ENCODE measurements at places on chromosomes 16 and 17.
A peak's percentile ranks its signal among the peaks of the same experiment; 100 is the strongest.

DNA sequence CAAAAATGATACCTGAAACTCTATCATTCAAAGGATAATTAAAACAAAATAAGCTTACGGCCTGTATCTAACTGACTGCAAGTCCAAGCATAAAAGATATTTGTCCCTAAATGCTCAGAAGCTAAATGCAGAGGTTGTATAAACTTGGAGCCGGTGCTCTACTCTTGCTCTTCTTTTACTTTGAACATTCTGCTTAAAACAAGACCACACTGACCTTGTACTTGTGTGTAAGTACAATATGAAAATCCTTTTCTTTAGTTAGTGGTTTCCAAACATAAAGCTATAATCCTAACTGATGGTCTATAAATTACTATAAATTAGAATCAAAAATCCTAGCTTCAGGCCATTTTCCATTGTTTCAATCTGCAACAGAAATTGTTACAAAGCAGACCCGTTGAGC is 74.6 kb downstream of the SPAG9 start:
- no peak for DNase-seq

DNA sequence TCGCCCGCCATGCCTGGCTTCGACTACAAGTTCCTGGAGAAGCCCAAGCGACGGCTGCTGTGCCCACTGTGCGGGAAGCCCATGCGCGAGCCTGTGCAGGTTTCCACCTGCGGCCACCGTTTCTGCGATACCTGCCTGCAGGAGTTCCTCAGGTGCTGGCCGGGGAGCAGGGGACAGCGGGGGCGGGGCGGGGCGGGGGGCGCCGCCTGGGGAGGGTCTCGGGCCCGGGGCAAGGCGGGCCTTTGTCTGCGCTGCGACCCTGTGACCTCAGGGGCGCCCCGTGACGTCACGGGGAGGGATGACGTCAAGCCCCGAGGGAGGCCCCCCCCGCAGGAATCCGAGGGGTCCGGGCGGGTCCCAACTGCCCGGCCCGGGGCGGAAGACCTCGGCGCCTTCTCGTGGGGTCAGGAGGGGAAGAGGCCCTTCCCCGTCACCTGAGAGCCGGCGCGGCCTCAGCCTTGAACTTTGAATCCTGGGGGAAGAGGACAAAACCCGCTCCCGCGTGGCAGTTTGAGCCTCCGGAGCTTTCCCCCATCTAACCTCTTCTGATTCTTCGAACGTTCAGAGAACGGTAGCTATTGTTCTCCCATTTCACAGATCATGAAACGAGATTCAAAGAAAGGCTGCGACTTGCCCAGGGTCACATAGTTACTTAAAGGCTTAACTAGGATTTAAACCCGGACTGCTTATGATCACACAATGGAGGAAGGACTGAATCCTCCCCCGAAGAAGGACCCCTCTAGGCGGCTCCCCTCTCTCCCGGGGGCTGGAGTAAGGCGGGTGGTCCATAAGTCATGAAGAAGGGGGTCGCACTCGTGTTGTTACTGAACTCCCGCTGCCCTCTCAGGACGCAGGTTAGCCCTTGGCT is 527 bp downstream of the TRAF4 start:
- peak; percentile 63 for DNase-seq

DNA sequence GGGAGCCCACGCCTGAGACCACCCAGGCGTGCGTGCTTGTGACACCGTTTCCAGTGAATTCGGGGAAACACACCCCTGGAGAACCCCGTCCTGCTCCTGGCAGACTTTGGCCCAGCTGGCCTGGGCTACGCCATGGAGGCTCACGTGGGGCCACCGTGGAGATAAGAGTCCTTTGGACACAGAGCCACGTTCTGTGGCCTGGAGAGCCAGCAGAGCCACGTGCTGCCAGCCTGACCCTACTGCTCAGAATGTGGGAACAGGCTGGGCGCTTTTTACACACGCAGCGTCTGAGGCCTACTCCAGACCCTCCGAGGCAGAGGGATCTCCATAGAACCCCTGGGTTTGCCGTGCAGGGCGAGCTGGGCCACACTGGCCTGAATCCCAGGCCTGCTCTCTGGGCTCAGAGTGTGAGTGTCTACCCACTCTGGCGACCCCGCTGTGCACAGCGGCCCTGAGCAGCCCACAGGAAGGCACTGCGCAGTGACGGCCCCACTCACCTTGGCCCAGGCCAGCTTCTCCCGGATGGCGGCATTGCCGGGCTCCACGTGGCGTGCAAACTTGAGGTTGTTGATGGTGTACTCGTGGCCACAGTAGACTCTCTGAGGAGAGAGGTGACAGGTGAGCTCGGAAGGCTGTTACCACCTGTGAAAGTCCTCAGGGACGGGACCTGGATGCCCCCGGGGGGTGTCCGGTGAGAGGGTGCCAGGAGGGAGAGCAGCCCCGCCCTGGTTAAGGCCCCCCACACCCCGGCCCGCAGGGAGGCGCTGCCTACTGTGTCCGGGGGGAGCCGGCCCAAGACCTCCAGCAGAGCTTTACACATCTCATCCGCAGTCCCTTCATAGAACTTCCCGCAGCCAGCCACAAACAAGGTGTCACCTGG is 10.0 kb downstream of the HAGH start:
- DNase-seq, result no peak

DNA sequence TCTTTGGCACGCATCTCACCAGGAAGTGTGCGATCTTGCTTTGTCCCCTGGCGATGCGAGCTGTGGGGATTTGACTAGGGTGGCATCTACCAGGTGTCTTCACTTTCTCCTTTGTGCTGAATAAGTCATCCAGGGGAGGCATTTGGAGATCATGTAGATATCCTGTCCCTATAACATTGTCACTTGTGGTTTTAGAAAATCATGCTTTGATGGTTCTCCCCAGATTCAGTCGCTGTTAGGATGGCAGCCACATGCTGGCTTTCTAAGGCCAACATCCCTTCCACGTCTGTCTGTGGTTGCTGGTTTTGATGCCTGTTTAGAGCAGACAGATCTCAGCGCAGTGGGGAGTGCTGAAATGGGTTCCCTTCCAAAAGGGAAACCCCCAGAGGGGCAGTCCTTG is 2.5 kb downstream of the ADAD2 start:
- no peak for DNase-seq

DNA sequence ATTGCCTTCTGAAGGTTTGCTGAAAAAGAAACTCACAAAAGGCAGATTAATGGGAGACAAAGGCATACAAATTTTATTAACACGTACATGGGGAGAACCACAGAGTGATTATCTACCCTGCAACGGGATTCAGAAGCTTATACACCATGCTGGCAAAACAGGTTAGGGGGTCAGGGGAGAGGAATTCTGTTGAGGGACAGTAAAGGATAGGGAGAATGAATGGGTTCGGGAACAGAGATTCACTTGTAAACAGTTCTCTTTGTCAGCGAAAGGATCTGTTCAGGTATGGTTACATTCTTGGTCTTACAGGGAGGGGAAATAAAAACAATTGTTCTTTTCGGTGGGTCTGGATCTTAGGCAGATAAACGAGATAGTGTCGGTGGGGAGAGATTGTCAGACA is 54.3 kb upstream of the B4GALNT2 start:
- no peak for DNase-seq

- no peak for DNase-seq
These were observed 7.2 kb downstream of the KRT38 start for GRCh38 chr17:41433586-41433985.

DNA sequence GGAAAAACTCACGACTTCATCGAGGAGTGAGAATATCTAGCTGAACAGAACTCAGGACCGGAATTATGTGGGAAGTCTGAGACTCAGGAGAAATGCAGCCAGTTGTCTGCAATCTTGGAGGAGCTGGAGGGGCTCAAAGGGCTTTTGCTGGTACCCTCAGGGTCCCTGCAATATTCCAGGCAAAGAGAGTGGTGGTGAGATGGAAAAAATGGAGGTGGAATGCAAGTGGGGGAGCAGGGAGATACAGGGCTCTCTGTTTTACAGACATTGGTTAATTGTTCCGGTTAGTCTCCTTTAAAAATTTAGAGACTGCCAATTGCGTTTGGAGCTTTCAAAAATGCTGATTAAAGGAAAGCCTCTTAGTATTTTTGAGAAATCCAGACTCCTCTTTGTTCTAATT is 18.2 kb upstream of the HP start:
- DNase-seq, result no peak

- no peak for DNase-seq
These were observed 3.8 kb downstream of the CMIP start for GRCh38 chr16:81448154-81449131.

DNA sequence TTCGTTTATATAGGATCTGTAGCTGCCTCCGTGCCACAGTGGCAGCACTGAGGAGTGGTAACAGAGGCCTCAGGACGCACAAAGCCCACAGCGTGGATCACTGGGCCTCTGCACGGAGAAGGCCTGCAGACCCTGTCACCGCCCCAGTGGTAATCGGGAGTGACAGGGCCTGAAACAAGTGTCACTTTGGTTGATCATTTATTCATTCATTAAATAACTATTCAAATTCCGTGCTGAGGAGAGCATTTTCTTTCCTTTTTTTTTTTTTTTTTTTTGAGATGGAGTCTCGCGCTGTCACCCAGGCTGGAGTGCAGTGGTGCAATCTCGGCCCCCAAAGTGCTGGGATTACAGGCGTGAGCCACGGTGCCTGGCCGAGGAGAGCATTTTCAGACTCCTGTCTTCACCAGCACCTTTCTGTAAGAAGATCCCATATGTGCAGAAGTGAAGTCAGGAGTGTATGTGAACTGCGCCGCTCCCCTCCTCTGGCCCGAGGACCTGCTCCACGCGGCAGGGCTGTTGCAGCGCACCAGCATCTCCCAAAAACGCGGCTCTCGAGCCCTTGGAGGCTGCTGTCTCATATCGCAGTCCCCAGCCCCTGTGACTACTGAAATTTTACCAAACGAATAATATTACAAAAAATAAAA is 44.9 kb upstream of the TRAP1 start:
- DNase-seq, result no peak

DNA sequence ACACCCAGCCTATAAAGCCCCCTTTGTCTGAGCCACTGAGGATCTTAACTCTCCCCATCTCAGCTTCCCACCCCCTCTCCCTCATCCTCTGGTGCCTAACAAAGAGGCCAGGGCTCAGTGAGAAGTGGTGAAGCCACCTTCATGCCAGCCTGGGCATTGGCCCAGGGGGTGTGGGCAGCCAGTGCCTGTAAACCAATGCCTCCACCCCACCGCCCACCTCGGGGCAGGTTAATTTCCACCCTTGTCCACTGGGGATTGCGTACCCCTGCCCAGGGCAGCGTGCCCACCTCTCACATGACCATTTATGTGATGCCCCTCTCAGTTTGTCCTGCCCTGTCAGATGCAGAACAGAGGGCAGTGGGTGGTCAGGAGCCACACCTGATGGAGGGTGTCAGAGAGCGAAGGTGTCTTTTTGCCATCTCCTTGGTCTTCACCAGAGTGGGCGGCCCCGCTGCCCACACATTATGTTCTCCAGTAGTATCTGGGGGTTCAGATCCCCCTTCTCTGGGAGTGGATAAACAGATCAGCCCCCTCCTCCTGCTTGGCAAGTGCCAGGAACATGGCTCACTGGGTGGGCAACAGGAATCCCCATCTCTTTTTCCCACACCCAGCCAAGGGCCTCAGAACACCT is 10.1 kb upstream of the ARHGAP23 start:
- no peak for DNase-seq

- peak; percentile 66 for DNase-seq
These were observed 44.7 kb downstream of the IL21R start for GRCh38 chr16:27446721-27447120.

DNA sequence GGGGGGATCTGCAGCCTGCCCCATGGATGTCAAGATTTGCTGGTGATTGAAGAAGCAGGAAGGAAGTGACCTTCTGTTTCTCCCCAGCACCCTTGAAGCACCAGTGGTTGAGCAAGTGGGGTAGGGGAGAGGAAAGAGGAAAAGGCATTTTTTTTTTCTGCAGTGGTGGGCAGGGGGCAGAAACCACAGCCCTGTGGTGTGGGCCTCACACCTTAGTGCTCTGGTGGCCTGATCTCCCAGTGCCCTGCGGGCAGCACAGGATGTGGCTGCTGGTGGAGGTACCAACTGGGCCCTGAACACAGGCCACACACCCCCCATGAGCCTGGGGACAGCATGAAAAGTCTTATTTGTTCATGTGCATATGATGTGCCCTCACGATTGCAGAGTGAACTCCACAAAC is 7.1 kb downstream of the ITGAD start:
- no peak for DNase-seq

GRCh38 chr16:50167556-50167955 is 14.4 kb downstream of the TENT4B start:
- DNase-seq, result no peak

GRCh38 chr16:19095654-19096053 is 18.1 kb upstream of the ITPRIPL2 start:
- no peak for DNase-seq

DNA sequence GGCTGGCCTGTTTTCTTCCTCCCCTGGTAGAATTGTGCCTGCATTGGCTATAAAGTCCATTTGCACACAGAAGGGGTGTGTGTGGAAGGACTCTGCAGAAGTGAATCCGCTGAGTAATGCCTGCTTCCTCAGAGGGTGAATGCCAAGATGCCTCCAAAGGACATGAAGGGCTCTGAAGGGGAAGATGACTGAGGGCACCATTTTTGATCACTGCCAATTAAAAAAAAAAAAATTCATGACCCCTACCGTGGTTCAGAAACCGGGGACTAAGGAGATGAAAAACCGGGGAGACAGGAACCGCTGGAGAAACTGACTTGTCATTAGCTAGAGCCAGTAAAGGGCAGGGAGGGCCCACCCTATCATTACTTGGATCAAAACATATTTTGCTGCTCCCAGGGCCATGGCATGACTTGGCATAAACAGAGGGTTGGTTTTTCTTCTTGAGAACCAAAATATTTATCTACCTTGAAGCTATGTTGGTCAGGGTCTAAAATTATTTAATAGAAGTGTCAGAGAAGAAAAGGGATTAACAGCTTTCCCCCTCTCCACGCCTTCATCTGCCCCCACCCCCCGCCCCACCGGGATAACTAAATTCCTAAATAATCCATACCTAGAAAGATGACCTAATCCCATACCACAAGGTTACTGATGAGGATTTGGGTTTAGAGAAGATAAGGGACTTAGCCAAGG is 3.6 kb upstream of the USP7 start:
- DNase-seq, result no peak

- DNase-seq, result peak; percentile 40
These were observed 11.5 kb downstream of the CCL16 start for GRCh38 chr17:35969558-35970380.

- no peak for DNase-seq
These were observed 161.0 kb upstream of the NLRP1 start for GRCh38 chr17:5745111-5745813.

- no peak for DNase-seq
These were observed 42.4 kb upstream of the TAC4 start for GRCh38 chr17:49890077-49890821.

- DNase-seq, result no peak
These were observed 16.9 kb downstream of the SYT17 start for GRCh38 chr16:19184823-19185509.

DNA sequence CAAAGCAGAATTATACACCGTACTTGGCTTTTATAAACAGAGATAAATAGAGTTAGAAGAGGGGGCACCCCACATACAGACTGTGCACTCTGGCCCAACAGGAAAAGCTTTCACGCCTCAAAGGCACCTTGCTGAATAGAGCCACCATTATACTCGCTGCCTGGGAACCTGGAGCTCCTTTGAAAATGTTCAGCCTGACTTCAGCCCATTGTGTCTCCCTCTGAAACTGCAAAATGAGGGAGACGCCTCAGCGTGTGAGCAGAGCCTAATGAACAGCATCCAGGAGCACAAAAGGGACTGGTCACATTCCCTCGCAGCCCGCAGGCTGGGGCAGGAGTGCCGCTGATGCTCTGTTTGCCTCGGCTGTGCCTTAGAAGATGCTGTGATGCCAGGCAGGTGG is 46.3 kb downstream of the ABCC12 start:
- no peak for DNase-seq

All from stimulated activated CD4-positive, alpha-beta T cell treated with anti-CD3 and anti-CD28 coated beads, Interleukin-2, amount 100 ng/mL, for 4 hours (primary cell).